NCI-H2107 (cell line): ENCODE measurements at places on chromosomes 1 and 21.

DNA sequence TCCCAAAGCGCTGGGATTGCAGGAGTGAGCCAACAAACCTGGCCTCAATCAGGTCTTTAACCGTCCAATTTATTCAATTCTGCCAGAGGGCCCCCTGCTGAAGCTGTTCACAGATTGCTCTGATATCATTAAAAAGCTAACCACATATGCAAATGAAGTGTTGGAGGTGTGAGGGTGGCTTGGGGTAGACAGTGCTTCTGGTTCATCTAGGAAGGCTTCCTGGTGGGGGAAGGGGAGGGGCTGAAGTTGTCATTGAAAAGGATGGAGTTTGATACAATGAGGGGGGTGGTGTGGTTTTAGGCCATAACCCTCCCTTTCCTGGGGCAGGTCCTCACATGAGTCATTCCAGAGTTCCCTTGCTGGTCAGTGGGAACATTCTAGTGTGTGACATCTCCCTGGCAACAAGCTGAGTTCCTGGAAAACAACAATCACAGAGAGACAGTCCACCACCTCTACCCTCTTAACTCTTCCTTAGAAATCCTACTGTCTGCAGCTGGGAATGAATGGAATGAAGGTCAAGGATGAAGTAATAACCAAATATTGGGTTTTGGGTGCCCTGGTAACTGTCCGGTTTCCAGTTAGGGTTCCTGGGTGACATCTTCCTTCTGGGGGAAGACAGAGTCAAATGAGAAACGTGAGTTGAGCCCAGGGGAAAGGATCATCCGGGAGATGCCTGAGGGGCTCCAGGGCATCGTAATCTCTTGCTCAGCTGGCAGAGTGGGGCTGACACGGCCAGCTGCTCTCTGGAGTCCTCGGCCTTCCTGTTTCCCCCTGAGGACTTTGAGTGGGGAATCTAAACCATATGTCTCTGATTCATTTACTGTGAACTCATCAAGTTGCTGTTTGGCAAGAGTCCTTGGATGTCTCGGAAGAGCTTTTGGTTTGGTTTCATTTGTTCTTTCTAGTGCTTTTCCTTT is 32.2 kb downstream of the BATF3 start:
- DNase-seq: no peak

- no peak for DNase-seq
Observed at GRCh38 chr1:200107004-200107470, 79.5 kb downstream of the NR5A2 start.

- no peak for DNase-seq
Observed at GRCh38 chr1:180854456-180854855, 58.2 kb upstream of the KIAA1614 start.

GRCh38 chr1:173249349-173249748 is 42.2 kb upstream of the TNFSF4 start:
- DNase-seq: no peak

DNA sequence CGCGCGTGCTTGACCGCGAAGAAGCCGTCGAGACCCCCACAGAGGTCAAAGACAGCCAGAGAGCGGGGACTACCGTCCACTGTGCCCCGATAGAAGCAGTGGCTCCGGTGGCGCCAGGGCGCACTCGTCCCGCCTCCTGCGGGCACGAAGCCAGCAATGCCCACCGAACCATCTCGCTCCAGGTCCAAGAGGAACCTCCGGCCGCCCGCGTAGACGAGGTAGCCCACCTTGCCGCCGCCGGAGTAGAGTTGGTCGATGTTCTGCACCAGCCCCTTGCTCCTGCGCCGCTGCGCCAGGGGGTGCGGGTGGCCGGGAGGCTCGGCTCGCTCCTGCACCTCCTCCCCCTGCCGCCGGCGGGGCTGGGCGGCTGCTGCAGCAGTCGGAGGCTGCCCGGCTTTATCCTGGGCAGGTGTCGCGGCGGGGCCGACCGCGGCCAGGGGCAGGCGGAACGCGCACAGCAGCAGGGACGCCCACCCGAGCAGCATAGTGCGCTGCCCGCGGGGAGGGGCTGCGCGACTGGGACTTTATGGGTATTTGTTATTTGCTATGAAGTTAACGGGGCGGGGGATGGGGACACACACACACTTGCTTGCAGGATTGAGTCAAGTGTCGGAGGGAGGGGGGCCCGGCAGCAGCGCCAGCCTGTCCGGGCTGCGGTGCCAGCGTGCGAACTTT is 844 bp downstream of the ADAMTS5 start:
- no peak for DNase-seq

GRCh38 chr1:199851439-199852140 is 175.9 kb upstream of the NR5A2 start:
- no peak for DNase-seq

- no peak for DNase-seq
Observed at GRCh38 chr1:180184041-180184440, 29.4 kb downstream of the QSOX1 start.

DNA sequence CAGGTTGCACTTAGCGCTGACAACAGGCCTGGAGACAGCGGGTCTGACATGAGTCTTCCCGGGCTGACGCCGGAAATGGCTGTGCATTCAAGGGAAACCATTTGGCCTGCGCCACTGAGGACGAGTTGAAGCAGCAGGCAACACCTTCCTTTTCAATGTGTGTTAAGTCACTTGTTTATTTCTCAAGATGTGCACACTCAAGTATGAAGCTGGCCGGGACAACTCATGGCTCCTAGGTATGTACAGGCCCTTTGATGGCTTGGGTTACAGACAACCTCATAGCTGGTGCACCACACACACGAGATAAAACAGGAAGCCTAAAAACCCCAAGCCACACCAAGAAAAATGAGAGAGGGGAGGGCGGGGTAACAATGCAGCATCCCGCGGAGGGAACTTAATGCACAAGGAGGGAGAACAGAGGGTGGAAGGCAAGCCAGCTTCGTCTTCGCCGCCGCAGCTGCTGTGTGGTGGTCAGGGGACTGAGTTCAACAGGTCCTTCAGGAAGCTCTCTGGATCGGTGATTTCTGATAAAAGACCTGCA is 118.0 kb upstream of the IFFO2 start:
- no peak for DNase-seq

GRCh38 chr1:81717230-81717629 is 83.5 kb upstream of the ADGRL2 start:
- DNase-seq: no peak

DNA sequence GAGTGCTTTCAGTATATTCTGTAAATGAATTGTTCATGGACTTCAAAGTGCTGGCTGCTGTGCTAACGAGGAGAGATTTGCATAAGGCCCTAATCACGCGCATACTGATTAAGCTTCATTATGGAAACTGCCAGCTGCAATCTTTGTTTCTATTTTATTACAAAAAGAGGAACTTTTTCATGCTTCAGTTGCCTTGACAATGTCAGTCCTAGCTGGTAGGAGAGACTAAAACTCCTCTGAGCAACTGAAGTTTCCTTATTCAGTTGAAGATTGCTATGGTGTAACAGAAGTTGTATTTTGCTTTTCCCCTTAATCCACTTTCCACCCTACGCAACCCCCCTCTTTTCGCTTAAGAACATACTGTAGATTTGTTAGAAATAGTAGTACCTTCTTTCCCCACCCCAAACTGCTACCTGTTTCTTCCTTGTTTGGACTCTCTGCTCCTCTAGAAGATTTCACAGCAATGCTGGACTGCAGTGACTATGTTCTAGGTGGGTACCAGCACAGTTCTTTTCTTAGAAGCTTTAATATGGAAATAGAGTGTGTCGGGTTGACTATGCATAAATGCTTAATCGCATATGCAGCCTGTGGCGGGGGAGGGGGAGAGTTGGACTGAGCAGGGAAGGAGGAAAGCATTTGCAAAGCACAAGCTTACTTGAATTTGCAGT is 108.3 kb downstream of the POU2F1 start:
- DNase-seq: no peak

- DNase-seq: no peak
Observed at GRCh38 chr1:205128050-205128449, 6.3 kb upstream of the RBBP5 start.

DNA sequence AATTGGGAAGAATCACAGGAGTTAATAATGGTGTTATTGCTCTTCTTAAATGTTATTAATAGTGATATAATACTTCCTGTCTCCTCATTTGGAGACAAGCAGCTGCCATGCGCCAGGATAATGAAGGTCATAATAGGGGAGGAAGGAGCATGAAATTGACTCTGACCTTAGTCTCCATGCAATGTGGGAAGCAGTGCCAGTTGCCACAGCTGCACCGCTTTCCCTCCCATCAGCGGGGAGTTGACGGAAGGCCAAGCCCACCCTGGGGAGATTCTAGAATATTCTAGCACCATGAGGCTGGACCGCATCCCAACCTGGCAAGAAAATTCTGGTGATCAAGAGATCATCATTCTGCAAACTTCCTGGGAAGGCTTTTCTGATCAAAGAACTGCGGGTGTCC is 11.0 kb upstream of the OLIG1 start:
- DNase-seq: no peak

DNA sequence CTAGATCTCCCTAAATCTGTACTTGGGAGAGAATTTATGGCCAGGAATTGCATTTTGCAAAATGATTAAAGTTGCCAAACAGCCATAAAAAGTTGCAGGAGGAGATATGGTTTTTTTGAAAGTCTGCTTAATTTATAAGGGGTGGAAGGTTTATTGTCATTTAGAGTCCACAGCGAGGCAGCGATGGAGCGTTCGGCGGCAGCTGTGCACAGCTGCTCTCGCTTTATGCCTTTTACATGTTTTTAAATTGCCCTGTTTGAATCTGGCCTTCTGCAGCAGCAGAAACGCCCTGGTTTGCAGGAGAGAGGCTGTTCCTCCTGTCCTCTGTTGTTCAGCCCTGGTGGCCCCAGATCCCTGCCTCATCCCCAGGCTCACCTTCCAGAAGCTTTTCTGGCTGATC is 144.9 kb upstream of the POU3F1 start:
- no peak for DNase-seq

DNA sequence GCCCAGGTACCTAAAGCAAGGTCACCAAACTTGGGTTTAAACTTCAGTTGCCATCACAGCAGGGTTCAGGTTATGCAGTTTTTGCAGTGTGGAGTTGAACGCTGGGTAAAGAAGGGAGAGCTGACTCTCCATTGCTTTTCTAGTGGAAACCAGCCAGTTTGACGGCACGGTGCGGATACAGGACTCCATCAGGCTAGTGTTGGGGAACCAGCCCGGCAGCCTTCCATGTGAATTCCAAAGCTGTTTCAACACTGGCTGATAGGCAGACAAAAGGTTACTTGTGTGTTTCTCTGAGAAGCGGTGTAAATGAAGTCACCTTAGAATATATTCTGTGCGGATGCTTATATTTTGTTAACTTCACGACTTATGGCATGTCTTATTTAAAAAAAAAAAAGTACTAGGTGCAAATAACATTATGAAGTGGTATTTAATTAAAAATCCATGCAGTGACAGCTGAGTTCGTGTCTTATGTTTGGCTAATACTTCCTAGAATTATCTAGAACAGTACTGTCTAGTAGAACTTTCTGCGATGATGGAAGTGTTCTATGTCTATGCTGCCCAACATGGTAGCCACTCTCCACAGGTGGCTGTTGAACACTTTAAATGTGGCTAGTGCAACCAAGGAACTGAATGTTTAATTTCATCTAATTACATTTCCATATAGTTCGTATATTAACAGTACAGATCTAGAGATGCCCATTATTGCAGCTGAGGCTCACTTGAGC is 29.9 kb upstream of the RCAN3 start:
- no peak for DNase-seq

DNA sequence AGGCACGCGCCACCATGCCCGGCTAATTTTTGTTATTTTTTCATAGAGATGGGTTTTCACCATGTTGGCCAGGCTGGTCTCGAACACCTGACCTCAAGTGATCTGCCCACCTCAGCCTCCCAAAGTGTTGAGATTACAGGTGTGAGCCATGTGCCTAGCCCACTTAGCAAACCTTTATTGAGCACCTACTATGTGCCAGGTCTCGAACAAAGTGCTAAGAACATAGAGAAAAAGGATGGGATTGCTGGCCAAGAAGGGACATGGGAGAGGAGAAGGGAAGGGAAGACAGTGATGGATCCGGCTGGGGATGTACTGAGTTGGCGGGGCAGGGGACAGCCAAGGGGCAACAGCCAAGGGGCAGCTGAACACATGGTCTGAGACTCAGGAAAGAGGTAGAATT is 55.6 kb upstream of the RPL11 start:
- no peak for DNase-seq

- DNase-seq: no peak
Observed at GRCh38 chr1:243447844-243448243, 192.0 kb downstream of the SDCCAG8 start.

DNA sequence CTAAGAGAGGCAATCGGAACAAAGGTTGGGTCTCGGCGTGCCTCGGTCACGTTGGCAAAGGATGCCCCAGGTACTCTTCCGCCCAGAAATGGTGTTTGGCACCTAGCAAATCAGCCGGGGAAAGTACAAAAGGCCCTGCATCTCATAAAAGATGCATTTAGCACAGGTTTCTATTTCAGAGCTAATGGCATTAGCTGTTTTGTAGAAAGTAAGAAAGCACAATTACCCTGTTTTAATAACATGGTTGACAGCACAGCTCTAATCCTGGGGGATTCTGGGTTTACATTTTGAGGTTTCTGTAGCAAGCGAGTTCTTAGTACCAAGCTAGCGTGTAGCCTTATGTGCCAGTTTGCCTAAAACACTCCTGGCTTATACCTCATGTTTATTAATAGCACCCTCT is 178.5 kb downstream of the PRDM2 start:
- DNase-seq: no peak

- DNase-seq: no peak
Observed at GRCh38 chr1:200075522-200075921, 48.0 kb downstream of the NR5A2 start.

GRCh38 chr1:186780076-186780475 is 48.7 kb upstream of the PLA2G4A start:
- no peak for DNase-seq

DNA sequence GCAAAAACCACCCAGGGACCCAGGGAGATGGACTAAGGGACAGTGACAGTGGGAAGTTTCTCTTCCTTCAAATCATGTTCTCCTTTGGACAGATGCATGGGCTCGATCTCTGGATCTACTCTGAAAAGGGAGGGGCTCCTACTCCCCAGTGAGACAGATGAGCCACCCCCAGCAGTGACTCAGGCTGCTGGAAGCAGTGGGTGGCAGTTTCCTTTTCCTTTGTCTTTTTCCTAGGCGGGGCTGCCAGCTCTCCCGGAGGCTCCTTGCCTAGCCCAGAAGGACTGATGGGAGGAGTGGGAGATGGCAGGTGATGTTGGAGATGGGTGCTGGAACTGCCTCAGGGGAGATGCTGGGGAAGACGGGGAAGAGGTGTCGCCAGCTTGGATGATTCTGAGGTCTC is 41.0 kb upstream of the IGSF21 start:
- DNase-seq: no peak

DNA sequence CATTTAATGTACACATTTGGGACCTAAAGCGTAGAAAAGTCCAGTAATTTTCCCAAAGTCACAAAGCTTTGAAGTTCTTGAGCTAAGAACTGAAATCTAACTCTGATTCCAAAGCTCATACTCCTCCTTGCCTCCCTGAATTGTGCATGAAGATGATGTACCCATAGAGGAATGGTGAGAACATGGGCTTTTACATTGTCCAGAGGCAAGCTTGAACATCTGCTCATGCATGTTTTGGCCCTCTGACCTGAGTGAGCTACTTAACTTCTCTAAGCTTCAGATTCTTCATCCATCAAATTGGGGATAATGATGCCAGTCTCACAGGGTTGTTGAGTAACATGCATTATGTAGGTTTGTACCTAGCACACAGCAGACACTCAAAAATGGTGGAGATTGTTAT is 258.4 kb upstream of the HOOK1 start:
- no peak for DNase-seq
